ENCODE measurements at places on chromosomes 7 and 10.

DNA sequence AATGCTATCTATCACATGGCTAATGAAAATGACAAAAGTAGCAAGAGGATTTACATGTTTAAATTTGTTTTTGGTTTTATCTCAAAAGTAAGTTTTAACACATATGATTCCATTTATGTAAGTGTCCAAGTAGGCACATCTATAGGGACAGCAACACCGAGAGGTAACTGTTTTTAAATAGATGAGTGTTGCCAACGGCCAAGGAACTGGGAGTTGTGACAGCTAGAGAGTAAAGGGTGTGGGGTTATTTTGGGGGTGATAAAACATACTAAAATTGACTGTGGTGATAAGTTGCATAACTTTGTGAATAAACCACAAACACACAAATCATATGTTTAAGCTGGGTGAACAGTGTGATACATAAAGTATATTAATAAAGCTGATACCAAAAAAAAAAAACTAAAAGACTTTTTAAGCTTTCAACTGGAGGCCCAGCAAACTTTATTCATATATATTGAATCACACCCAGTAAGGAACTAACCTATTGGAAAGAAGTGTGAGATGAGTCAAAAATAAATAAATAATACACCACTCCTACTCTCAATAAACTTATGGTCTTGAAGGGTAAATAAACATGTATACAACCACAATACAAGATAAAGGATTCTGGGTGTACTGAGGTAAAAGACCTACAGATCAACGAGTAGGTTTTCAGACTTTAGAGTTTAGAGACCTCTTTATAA is 33.0 kb downstream of the LRRC72 start:
- DNase-seq = no peak

GRCh38 chr7:29848941-29849340 is 42.6 kb downstream of the WIPF3 start:
- DNase-seq = no peak

- DNase-seq = peak; percentile 15
These were observed 181.9 kb downstream of the USP6NL start for GRCh38 chr10:11429439-11430052.

- DNase-seq = no peak
These were observed 43.1 kb downstream of the GHRHR start for GRCh38 chr7:31006857-31007256.

- DNase-seq = no peak
These were observed 250.4 kb upstream of the TCERG1L start for GRCh38 chr10:131561897-131562296.

DNA sequence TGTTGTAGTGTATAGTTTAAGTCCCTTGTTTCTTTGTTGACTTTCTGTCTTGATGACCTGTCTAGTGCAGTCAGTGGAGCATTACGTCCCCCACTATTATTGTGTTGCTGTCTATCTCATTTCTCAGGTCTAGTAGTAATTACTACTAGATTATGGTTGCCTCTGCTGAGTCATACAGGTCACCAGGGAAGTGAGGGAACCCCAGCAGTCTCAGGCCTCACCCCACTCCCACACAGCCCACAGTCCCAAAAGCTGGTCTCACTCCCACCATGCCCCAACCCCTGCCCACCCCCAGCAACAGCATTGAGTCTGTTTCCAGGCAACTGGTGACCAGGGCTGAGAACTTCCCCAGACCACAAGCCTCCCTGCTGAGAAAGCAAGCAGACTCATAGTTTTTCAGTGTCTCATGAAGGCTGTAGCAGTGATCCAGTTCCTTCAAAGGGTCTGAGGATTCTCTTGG is 88.0 kb downstream of the PLXDC2 start:
- peak; percentile 90 for DNase-seq

DNA sequence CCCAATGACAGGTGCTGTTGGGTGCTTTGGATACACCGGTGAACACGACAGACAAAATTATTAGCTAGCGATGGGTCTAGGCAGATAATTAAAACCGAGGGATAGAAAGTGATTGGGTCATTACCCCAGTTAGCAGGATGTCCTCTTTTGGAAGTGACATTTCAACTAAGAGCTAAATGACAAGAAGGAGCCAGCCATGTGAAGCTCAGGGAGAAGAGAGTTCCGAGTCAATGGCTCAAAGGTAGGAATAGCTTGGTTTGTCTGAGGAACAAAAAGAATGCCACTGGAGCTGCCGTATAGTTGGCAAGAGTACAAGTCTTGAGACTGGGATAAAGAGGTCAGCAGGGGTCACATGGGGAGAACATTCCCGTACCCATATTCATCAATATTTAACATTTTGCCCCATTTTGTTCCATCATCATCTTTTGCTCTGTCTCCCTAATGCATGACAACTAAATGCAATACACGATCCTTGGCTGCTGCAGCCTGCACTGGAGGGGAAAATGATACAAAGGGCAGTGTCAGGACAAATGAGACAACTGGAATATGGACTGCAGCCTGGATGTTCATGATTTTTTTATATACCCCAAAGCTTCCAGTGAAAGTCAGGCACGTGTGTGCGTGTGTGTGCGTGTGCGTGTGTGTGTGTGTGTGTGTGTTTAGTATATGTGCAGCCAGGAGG is 115.7 kb downstream of the ICA1 start:
- no peak for DNase-seq

DNA sequence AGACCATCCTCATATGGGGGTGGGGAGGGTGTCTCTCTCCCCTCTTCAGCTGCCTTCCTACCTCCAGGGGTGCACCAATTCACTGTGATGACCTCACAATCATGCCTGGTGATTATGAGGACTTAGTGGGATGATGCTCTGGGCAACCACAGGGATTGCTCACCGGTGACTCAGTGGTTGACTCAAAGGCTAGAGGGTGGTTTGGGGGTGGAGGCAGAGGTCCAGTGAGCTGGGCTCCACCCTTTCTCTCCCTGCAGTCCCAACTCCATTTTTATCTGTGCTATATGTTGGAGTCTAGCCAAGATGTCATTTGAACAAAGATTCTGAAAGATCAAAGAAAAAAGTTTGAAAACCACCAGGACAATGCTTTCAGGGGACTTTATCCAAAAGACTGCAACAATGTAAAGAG is 286.9 kb downstream of the KCNMA1 start:
- peak; percentile 99 for DNase-seq

DNA sequence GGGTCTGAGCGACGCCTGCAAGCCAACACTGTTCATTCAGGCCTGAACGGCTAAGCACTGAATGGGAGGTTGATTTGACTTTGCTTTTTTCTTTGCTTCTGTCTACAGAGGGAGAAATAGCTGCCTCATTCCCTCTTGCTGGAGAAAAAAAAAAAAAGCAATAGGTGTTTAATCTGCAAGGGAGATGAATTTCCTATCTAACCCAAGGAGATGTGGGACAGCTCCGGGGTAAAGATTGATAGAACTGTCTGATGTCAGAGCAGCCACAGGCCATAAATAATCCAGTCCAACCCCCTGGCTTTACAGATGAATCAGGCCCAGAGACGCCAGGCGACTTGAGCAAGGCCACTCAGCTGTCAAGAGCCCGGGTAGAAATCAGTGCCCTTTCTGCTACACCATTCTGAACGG is 168.0 kb downstream of the ARHGAP12 start:
- peak; percentile 10 for DNase-seq

DNA sequence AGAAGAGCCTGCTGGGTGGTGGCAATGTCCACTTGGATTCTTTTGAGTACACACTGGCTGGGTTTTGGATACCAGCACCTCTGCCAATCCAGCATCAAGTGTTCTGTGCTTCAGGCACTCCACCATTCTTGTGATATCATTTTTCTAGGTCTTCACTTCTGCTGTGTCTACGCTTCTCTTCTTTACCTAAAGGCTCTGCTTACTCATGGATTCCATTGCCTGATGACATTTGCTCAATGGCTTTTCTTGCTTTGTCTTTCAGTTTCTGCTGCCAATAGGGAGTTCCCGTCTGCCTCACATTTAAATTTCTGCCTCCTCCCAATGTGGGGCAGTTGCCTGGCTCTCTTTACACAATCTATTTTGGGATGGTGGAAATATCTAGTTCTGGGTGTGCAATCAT is 12.7 kb upstream of the PAPSS2 start:
- DNase-seq = peak; percentile 15

GRCh38 chr10:88893611-88894010 is 13.6 kb downstream of the STAMBPL1 start:
- no peak for DNase-seq

DNA sequence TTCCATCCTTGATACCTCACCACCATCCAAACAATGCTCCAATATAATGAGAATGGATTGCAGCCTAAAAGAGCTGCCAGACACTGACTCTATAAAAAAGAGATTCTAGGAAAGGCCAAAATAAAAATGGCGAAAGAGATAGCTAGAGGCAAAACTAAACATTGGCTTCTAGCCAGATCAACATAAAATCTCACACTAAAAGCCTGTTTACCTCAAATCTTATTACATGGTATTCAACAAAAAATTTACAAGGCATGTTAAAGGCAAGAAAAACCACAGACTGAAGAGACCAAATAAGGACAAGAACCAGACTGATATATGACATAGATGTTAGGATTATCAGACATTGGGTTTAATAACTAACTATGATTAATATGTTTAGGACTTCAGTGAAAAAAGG is 1127.0 kb downstream of the DNAJB9 start:
- DNase-seq = no peak

DNA sequence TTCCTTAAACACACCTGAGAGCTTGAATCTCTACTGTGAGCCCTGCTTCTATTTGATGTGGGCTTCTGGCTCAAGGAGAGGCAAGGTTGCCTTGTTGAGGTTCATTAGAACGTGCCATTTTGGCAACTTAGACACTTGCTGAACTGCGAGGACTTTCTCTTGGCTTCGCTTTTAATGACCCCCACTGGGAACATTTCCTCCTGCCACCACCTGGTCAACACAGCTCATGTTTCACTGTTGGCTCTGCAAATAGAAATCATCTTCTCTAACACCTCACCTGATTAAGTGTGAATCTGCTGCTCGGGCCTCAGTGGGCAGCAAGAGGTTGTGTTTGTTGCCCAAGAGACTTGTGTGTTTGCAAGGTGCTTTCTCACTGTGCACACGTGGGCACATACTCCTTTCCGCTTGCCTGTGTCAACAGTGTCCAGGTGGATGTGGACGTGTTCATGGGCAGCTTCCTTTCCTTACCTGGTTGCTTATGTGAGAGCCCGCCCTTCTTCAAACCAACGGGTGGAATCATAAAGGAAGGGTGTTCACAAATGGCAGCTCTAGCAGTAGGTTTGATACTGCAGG is 147.0 kb downstream of the NRP1 start:
- DNase-seq = no peak

DNA sequence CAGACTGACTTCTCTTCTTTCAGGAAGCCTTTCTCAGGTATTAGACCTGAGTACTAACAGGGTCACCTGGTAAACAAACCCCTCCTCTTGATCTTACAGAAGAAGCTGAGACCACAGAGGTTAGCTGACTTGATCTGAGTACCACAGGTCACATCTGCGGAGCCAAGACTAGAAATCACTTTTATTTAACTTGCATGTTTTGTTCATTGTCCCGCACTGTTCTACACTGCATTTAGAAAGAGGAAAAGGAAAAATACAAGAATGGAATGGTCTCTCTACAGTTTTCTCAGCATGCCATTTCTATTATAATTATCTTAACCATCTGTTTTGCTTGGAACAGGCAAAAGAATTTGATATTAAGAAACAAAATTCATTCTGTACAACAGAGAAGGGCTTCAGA is 245.6 kb upstream of the ETV1 start:
- no peak for DNase-seq

DNA sequence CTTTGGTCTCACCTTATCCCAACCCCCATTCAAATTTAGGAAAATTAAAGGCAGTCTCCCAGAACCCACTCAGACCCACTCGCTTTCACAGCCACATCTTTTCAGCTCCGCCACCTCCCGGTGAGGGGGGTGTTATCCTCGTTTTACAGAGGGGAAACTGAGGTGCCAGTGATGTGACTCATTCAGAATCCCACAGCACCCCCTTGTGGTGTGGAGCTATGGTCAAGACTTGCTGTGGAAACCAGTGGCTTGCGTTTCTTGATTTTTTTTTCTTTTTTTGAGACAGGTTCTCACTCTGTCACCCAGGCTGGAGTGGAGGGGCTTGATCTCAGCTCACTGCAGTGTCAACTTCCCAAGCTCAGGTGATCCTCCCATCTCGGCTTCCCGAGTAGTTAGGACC is 27.6 kb downstream of the SLC35G1 start:
- no peak for DNase-seq

- DNase-seq = peak; percentile 72
These were observed 113.2 kb upstream of the IFRD1 start for GRCh38 chr7:112336936-112337576.

- DNase-seq = peak; percentile 24
These were observed 150.2 kb upstream of the CACNA2D1 start for GRCh38 chr7:82593780-82594179.

DNA sequence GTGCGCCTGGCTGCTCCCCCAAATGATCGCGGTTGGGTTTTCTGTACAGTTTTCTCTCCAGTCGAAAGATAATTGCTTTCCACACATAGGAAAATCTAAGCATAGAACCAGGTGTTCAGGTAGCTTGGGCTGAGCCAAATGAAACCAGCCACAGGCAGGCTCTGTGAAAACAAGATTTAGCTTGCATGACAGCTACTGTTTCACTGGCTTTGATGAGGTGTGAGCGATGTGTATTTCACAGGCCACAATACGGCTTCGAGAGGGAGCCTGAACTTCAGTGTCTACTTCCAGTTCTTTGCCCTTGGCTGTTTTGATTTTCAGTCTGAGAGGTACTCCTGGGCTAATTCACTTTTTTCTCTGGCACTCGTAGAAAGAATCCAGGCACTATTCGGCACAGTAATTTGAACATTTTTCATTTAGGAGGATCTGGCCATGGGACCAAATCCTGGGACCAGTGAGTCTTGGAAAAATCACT is 110.5 kb downstream of the JCAD start:
- DNase-seq = peak; percentile 11

GRCh38 chr7:30143748-30144251 is 9.0 kb downstream of the MTURN start:
- DNase-seq = peak; percentile 57

DNA sequence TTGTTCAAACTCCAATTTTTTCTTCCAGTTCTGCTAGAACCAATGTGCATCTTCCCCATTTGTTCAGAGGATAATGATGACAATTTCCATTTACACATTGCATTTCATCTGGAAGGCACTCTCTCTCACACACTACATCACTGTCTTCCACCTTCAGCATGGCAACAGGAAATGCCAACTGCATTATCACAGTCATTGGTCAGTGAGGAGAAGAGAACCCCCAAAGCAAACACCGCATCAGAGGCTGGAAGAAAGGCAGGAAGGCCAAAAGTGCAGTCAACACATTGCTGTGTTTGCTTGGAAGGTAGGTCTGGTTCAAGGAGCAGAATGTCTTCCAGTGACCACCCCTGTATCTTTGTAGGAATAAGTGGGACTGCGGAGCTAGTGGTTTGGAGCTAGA is 192.2 kb upstream of the RHOBTB1 start:
- peak; percentile 32 for DNase-seq

GRCh38 chr10:133195096-133195495 is 34.9 kb upstream of the UTF1 start:
- DNase-seq = no peak

- no peak for DNase-seq
These were observed 58.5 kb upstream of the UBE3C start for GRCh38 chr7:157080111-157080730.
